ENCODE measurements at places on chromosomes 13 and 19.

DNA sequence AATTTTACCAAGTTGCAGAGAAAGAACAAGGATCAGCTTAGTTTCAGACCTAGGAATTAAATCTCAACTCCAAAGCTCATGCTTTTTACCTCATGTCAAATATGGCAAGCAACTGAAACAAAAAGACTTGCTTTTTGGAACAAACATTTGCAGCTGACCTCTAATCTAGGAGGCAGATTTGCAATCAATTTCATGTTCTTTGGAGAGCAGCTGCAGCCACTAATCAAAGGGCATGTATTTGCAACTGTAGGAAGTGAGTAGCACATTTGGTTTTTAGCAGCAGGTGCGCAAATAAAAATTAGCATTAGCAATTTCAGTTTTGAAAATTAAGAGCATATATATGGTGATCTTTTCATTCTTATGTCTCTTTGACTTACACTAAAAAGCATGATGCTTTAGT is 459.3 kb upstream of the SLC10A2 start:
- DNase-seq = no peak

DNA sequence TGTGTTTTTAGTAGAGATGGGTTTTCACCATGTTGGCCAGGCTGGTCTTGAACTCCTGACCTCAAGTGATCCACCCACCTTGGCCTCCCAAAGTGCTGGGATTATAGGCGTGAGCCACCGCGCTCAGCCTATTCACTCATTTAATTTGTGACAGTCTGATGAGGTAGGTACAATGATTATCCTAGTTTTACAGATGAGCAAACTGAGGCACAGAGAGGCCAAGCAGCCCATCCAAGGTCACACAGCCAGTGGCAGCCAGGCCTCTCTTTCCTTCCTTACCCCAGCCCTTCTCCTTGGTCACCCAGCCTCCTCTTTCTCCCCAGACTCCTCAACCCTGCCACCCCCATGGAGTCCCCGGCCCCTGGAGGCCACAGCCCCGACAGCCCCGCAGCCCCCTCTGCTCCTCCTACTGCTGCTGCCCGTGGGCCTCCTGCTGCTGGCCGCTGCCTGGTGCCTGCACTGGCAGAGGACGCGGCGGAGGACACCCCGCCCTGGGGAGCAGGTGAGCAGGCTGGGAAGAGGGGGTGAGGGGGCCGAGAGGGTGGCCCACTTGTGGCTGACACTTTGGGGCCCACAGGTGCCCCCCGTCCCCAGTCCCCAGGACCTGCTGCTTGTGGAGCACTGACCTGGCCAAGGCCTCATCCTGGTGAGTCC is 6.1 kb downstream of the FLT3LG start:
- no peak for DNase-seq

- DNase-seq = peak; percentile 85
Measured at GRCh38 chr19:17751103-17751911, at the start of gene FCHO1. TSS of gene FCHO1 (plus strand) at chr19:17751477. CDS start at chr19:17755165, 3,688 bp downstream.

GRCh38 chr13:98653463-98653985 is 76.6 kb upstream of the STK24 start:
- DNase-seq = peak; percentile 31

DNA sequence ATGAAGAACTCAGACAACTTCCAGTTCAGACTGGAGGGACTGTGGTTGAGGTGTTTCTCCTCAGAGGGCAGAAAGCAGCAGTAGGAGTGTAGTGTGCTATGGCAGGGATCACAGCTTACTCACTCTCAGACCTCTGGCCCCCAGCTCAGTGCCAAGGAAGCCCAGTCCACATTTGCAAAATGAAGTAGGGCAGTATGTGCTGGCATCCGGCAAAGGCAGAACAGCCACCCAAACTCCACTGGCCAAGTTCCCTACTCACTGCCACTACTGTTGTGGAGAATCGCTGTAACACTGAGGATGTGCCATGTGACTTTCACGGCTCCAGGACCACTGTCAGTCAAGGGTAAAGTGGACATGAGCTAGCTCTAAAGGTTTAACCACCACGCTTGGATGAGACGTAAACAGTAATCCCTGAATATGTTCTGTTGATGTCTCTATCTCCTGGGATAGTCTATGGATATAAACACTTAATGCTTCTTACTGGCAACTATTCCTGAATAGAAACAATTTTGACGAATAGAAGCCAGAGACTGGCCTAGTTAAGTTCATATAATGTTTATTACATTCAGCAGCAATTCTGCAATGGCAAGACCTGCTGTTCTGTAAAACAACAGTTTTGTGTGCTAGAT is 67.0 kb upstream of the SLC15A1 start:
- DNase-seq = no peak

- DNase-seq = no peak
Measured at GRCh38 chr13:113245849-113246796, 36.7 kb downstream of the CUL4A start.

GRCh38 chr13:107139006-107139405 is 571.1 kb upstream of the ARGLU1 start:
- no peak for DNase-seq

DNA sequence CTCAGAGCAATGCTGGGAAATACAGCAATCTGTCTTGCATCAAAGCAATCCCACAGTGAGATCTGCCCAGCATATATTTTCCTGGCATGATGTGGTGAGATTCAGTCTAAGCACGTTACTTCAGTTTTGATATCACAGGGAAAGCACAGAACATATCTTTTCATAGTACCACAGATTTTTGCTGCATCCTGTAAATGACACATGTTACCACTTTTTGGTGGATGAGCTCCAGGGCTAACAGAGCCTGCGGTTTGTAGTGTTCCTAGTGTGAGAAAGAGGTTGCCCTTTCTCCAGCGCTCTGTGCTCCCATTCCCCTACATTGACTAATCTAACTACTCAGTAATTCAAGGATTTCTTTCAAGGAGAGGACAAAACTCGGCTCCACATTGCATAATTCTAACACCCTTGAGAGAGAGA is 409.0 kb downstream of the GPC6 start:
- DNase-seq = no peak

DNA sequence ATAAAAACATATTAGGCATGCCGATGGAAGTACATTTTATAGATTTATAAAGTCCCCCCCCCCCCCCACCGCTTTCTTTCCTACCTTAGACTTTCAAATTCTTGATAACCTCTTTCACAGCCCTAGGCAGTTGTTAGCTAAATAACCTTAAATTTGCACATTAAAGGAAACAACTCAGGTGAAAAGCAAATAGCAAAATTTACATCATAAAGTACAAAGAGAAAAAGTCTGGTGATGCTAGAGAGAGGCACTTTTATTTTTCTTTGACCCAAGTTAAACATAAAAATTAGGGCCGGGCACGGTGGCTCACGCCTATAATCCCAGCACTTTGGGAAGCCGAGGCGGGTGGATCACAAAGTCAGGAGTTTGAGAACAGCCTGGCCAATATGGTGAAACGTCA is 15.0 kb upstream of the UBAC2 start:
- no peak for DNase-seq

- DNase-seq = no peak
Measured at GRCh38 chr13:75811361-75811760, 175.2 kb downstream of the LMO7 start.

DNA sequence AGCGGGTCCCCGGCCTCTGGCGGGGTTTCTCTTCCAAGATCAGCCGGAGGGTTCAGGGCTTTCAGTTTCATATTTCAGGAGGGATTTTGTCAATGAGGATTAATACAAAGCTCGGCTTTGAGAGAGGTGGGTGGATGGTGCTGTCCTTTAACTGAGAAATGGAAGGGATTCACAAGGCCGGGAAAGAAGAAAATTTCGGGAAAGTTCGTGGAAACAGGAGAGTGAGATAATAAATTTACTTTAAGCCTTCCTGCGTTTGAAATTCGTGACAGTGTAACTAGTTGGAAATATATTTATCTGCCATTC is 283 bp upstream of the PARP4 start:
- no peak for DNase-seq

- DNase-seq = no peak
Measured at GRCh38 chr13:26961890-26962615, 201.5 kb upstream of the GPR12 start.

DNA sequence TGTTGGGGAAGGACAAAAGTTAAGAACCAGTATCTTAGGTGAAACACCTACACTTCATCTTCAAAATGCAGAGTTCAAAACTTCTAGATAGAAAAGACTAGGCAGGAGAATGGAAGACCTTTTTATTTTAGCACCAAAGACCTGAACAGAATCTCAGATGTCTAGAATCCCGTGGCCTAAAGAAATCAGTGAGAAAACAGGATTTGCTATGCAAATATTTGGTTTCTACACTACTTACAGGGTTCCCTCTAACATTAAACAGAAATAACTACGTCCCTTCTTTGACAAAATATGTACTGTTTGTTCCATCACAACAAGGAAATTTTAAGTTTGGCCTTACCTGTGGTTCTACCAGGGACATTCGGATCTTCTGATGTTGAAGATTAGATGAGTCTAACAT is 21.5 kb downstream of the DIS3 start:
- no peak for DNase-seq

DNA sequence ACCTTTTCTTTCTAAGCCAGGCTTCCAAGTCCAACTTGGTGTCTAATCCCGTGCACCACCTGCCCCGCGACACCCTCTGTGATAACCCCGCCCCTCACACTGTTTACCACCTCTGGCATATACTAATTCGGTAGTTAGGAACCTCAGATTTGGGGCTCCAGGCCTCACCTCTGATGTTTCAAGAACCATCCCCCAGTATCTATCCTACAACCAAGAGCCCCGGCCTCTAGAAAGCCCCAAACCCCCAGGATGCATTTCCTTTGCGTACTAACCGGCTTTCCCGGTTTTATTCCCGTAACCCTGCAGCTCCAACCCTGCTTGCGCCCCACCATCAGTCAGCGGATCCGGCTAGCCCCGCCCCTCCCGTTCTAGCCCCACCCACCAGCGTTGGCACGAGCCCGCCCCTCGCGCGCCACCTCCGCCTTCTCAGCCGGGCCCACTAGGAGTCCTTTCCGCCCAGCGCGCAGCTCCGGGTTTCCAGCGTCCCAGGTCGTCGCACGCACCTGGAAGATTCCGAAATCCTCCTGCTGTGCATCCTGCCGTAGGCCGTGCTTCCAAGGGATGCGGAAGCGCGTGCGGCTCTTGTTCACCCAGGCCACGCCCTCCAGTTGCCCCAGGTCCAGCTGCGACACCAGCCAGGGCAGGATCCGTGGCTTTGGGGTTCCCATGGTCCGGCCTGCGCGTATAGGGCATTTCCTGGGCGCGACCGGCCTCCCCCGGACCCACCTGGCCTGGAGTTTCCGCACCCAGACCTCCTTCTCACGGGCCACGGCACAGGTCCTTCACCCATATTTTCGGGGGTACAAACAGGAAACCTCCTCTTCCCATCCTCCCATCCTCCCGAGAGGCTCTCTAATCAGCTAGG is 1.3 kb downstream of the IRF3 start:
- DNase-seq = peak; percentile 77

DNA sequence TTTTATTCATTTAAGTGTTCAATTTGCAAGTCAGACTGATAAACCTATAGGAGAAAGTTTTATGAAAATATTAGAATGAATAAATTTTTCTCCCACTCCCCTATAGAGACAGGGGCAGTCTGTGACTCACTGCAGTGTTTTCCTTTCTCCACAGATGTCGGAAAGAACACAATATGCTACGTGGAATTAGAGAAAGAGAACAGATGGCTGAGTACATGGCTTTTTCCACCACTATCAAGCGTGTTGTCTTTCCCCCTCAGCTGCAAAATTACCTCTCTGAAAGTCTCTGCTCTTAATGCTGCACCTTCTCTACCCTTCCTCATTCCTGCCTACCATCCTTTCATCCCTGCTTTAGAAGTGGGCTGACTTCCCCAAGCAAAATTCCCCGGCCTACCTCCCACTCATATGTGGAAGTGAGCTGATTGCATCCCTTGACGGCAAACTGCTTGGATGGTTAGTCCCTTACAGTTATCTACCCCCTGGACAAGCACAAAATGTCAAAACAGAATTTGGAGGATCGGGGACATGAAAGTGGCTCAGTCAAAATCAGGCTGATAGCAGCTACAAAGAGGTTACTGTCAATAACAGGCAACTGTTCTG is 30.0 kb downstream of the FLT1 start:
- DNase-seq = no peak

- no peak for DNase-seq
Measured at GRCh38 chr13:73658639-73659038, 475.6 kb downstream of the KLF12 start.

GRCh38 chr13:37406031-37406430 is 192.5 kb downstream of the POSTN start:
- DNase-seq = no peak

- no peak for DNase-seq
Measured at GRCh38 chr19:35628264-35628564, 622 bp upstream of the RBM42 start.

- DNase-seq = no peak
Measured at GRCh38 chr13:80712026-80712425, 371.1 kb upstream of the SPRY2 start.

- DNase-seq = no peak
Measured at GRCh38 chr19:34972163-34972705, 8.2 kb upstream of the ZNF792 start.

DNA sequence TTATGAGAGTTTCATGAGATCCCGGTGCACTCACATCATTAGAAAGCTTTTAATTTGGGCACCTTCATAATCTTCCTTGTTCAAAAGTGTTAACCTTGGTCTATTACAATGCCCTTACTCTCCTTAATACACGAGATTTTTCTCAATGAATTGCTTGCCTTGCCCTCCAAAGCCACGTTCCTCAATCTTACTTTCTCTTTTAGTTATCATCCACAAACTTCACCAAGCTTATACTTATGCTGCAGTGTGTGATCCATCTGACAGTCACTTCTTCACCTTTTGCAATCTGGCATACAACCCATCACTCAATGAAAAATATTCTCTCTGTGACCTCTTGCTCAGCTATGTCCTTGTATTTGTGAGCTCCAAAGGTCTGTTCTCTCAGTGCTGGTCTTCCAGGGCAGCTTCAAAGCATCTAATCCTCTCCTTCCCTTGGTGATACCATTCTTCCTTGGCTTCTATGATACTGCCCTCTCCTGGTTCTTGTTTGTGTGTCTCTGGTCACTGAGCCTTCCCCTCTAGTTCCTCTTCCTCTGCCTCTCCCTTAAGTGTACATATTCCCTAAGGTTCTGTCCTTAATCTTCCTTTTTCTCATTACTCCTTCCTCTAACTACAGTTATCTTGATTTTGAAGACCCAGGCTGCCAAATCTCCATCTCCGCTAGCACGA is 202.2 kb upstream of the STARD13 start:
- no peak for DNase-seq

GRCh38 chr13:53807251-53807834 is 778.7 kb downstream of the OLFM4 start:
- no peak for DNase-seq

DNA sequence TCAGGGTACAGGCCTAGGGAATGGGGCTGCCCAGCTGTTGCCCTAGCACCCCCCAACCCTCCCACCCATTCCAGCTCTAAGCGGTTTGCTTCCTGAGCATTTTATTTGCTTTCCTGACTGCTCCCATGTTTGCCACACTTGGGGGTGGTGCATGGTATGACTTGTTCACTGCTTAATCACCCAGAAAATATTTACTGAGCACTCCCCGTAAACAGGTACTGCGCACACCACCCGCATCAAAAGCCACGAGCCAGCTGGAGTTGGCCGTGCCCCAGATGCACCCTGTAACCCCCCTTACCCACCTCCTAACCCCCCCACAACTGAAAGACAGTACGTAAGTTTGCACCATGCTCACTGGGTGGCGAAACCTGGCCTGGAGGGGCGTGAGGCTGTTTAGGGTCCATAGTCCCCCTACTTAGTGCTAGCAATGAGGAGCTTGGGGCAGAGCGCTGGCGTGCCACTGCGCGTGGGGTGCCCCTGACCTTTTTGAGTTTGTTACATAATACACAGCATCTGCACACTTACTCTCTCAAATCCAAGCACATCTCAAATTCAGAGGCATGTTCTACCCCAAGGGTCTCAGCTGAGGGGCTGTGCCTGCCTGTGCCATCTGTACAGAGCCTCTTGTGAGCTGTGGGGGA is 29.8 kb downstream of the DPF1 start:
- DNase-seq = no peak

- no peak for DNase-seq
Measured at GRCh38 chr13:37001921-37002250, 1.3 kb downstream of the EXOSC8 start.

All from stimulated activated CD8-positive, alpha-beta memory T cell treated with anti-CD3 and anti-CD28 coated beads, Interleukin-15, amount 100 ng/mL, for 4 hours (primary cell).